Dorsolateral prefrontal cortex (tissue), 122 donors: ENCODE measurements at places on chromosomes 6 and 20.

DNA sequence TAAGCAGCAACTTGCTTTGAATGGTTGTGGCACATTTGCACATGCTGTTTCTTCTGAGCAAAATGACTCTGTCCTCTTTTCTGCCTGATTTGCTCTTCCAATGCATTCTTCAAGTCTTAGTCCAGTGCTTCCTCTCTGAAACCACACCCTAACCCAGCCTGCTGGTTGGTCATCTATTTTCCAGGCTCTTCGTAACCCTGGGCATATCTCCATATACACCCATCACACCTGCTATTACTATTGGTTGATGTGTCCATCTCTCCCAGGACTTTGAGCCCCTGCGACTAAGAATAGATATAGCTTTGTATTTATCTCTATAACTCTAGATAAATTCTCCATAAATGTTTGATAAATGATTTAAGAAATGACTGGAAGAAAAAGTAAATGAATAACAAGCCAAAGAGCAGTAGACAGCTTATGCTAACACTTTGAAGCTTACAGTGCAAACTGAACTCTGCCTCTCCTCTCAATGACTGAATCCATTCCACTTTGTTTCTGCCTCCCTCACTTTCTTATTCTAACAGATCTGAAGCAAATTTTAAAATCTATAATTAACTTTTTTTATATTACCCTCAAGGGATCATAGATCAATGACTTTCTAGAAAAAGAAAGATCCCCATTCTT is 59.7 kb upstream of the NT5E start:
- DNase-seq: no peak

DNA sequence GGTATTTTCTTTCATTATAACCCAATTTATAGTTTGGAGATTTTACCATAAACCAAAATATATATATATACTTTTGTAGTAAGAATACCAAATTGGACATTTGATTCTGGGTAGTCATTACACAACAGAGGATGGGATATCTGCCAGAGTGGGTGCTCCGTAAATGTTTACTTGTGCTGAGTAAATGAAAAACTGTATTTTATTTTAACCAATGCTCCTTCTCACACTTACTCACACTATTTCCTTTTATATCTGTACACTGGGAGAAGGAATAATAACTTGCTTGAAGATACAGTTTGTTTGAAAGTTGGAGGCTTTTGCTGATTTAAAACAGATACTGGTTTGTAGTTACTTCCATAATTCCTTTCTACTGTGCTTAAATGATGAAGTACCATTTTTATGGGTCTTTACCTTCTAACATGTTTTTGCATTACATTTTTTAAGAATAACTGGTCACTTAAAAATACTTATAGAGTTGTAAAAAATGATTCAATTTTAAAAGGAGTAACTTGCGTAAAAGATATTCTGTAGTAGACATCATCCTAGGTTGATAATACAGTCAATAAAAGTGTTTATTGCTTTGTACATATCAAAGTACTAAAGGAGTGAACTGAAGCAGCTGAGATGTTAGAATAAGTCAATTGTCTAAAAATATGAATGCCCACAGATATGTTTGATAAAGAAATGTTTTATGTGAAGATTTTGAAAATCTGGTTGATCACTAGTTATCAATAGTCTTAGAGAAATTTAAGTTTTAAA is 411.7 kb downstream of the UTRN start:
- DNase-seq: no peak

DNA sequence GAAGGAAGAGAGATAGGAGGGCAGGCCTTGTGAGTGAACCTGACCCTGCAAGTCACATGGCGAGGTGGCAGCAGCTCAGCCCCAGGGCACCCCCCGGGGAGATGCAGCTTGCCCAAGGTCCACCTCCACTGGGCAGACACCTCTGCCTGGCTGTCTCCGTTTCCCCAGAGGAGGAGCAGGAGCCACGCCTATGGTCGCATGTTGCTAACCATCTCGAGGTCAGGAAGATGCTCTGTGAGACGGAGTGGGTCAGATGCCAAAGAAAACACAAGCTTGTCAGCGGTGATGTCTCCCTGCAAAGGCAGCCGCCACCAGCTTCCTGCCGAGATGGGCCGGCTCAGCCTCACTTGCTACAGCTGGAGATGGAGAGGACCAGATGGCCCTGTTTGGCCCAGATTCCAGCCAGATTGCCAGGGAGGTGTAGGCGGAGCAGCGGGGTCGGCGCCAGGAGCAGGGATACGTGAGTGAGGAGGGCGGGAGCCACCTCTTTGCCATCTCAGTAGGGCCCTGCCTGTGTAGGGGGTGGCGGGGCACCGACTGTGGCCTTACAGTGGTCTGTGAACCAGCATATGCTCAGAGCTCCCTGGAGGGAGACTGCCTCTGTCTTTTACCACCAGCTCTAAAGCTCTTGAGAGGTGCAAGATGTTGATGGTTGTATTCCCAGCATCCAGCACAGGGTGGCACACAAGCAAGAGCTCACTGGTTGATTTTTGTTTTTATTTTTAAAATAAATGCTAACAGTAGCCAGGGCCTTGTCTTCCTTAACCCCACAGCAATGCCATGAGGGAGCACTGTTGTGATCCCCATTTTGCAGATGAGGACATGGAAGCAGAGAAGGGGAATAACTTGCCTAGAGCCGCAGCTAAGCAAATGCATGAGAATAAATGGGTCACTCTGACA is 42.9 kb upstream of the FAM83D start:
- peak; percentile 72 for DNase-seq

GRCh38 chr20:539848-540247 is 3.7 kb downstream of the CSNK2A1 start:
- DNase-seq: no peak

- DNase-seq: no peak
Measured at GRCh38 chr6:134809130-134809529, 140.8 kb downstream of the ALDH8A1 start.

DNA sequence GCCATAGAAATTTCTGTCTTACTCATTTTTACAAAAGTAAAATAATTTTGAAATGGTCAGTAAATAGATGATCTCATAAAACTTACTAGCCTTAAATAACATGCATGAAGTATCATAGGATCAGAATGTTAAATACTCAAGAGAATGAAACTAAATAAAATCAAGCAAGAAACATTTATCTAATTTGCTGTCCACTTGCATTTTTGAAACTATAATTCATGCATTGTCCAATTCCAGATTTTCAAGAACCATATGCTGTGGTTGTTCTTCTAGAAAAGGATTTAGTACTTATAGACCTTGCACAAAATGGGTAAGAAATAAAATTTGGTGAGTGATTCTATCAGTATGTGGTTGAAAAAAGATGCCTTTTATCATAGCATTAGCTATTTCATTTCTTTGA is 107.0 kb downstream of the STXBP5 start:
- DNase-seq: no peak

- DNase-seq: no peak
Measured at GRCh38 chr6:158717341-158718330, 67.8 kb downstream of the SYTL3 start.

DNA sequence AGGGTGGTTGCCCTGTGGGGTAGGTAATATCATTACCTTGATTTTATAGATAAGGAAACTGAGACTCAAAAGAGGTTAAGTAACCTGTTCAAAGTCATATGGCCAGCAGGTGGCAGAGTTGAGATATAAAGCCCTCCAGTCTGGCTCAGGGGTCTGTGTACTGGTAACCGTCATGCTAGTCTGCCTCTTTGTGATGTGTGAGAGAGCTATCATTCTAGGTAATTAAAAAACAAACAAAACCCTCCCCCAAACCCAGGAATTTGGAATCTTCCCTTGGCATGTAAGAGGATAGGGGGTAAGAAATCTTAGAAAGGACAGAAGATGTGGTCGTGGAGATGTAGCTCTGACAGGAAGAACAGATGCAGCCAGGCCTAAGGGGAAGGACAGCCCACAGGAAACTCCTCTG is 206.0 kb downstream of the CDC5L start:
- DNase-seq: no peak

GRCh38 chr20:60003776-60004175 is 45.6 kb downstream of the CDH26 start:
- DNase-seq: no peak

GRCh38 chr6:7974938-7975763 is 64.6 kb upstream of the TXNDC5 start:
- peak; percentile 92 for DNase-seq
